ENCODE measurements at places on chromosomes 6 and 20.

GRCh38 chr20:62020935-62021701 lies 44.6 kb downstream of the TAF4 start:
- no peak for DNase-seq

DNA sequence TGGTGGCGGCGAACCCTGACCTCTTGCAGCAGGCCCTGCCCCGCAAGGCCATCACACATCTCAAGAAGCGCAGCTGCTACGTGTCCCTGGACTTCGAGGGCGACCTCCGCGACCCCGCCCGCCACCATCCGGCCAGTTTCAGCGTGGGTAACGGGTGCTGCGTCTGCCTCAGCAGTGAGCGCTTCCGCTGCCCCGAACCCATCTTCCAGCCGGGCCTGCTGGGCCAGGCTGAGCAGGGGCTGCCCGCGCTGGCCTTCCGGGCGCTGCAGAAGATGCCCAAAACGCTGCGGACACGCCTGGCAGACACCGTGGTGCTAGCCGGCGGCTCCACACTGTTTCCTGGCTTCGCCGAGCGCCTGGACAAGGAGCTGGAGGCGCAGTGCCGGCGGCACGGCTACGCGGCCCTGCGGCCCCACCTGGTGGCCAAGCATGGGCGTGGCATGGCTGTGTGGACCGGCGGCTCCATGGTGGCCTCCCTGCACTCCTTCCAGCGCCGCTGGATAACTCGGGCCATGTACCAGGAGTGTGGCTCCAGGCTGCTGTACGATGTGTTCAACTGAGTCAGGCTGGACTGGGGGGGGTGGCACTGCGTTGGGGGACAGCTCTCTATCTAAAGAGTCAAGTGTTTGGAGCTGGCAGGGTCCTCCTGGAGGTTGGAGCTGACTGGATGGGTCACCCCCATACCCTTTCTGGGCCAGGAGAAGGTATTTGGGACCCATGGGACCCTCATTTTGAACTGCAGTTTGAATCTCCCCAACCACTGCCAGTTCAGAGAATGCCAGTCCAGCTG lies 1.1 kb downstream of the ACTL10 start:
- peak; percentile 38 for DNase-seq

- DNase-seq = no peak
Measured at GRCh38 chr6:135748189-135748588, 103.3 kb upstream of the PDE7B start.

- no peak for DNase-seq
Measured at GRCh38 chr20:62019144-62019805, 46.4 kb downstream of the TAF4 start.

- DNase-seq = no peak
Measured at GRCh38 chr6:39387785-39388184, 65.3 kb upstream of the KCNK16 start.
